Caudate nucleus (tissue), 63 donors: ENCODE measurements at places on chromosomes 4 and X.

GRCh38 chr4:55028196-55028595, 97.2 kb downstream of the KDR start:
- DNase-seq = no peak

DNA sequence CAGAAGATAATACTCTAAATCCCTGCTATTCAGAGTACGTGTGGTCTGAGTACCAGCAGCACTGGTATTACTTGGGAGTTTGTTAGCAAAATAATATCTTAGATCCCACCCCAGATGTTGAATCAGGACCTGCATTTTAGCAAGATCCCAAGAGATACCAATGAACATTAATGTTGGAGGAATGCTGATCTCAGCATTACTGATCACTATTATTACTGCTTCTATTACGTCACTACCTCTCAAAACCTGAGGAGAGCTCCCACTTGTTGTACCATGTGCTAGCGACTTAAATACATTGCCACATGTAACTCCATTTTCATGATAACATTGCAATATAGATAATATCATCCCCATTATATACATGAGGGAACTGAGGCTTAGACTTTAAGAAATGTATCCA, 185.2 kb downstream of the SPRY1 start:
- DNase-seq = no peak

DNA sequence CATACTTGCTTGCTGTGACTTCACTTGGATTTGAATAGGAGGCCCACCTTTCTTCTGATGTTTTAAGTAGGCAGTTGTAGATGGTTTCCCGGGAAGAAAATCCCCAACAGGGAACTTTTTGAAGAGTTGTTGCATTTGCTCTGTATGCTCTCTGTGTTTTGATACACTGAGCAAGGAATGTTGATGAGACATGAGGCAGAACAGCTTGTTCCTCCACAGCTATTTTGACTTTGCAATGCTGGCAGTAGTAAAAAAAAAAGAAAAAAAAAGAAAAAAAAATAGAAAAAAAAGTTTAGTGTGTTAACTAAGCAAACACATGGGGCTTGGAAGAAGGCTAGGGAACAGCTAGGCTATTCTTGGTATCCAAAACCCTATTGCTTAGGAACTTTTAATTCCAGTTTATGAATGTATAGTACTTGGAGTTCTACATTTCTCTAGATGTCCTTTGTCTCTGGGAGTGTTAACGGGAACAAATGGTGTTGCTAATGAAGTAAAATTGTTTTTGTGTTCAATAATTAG, 23.4 kb upstream of the PAQR3 start:
- DNase-seq = no peak

DNA sequence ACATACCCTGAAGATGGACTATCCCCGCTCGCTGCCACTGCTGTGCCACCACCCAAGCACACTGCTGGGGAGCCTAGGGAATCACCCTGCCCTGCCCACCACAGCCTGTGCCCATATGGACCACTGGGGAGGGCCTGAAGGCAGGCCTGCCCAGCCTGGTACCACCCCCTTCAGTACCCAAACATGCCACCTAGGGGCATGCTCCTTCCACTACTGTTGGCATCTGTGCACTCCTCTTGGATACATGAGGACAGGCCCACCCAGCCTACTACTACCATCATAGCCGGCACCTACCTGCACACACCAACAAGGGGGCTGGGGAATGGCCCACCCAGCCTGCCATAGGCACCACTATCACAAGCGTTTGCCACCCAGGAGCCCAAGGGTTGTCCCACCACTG, 30.1 kb upstream of the PRDX4 start:
- DNase-seq = no peak

GRCh38 chr4:112113864-112114263, 31.4 kb upstream of the FAM241A start:
- no peak for DNase-seq

DNA sequence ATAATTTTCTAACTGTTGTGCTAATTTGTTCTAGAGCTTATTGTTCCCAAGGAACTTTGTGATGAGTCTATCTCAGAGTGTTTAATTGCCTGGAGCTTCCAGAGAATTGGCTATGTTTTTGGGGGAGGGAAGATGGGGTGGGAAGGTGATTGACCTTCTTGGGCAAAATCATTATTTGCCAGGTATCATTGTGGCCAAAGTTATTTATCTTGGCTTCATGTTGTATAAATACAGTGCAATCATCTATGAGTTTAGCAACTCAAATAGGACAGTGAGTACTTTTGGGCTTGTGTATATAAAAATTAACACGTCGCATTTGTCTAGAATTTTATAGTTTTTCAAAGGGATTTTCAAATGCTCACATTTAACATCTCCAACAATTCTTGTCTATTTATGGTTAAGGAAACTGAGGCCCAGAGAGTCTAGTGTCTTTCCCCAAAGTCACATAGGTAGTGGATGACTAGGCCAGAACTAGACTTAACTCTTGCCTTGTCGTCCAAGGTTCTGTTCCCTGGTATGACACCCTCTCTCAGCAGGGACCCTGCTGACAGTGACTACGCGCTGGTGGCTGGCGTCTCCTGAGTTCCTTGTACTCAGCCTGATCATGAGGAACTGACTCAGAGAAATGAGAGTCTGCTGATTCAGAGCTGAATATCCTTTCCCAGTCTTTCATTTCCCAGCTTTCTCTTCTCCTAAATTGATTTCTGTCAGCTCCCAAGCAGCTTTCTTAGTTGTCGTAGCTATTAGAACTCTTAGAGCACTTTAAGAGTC, 27.7 kb downstream of the FNIP2 start:
- DNase-seq = no peak

DNA sequence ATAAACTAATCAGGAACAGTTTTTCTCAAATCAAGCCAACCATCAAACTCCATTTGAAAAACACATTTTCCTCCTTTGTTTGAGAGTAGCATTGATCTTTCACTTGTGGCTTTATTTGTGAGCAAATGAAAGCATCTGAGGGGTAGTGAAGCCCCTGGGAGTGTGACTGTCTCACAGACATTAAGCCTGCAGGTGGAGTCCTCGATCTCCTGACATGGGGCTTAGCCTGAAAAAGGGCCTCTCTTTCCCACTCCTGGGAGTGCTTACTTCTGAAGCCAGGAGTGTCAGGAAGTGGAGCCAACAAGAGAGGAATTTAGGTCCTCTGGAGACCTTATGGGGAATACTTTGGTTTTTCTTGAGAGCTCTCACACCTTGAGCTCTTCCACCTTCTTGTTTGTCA, 158.2 kb upstream of the SFRP2 start:
- DNase-seq = no peak

GRCh38 chr4:122584519-122584918, 36.3 kb downstream of the IL21 start:
- DNase-seq = peak; percentile 5
